CD4-positive, alpha-beta T cell (primary cell): ENCODE measurements at places on chromosomes 16 and 17. TPM values are rescaled to one million over a fixed set of nuclear protein-coding genes. Genes with fewer than 3 reads are reported as not detected.

DNA sequence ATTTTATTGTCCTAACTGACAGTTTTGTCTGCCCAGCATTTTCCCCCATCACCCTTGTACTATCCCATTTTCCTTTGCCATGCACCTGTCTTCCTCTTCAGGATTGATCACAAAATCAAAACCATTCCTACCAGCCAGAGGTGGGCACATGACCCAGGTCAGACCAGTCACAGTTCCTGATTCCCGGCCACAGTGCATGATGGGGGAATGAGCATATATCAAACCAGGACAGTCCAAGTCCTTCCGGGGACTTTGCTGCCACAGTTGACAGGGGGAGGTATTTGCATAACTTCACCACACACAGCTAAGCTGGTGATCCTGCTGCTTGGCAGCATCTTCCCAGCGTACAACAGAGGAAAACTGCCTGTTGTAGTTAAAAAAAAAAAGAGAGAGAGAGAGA, 493.9 kb downstream of the WWOX start:
- H3K4me1 ChIP-seq: no peaks in the 10 kb centered on the region
- H3K27ac ChIP-seq: no peak overlapping the region
- H3K36me3 ChIP-seq: no peaks in the 10 kb centered on the region
- no peak for DNase-seq

DNA sequence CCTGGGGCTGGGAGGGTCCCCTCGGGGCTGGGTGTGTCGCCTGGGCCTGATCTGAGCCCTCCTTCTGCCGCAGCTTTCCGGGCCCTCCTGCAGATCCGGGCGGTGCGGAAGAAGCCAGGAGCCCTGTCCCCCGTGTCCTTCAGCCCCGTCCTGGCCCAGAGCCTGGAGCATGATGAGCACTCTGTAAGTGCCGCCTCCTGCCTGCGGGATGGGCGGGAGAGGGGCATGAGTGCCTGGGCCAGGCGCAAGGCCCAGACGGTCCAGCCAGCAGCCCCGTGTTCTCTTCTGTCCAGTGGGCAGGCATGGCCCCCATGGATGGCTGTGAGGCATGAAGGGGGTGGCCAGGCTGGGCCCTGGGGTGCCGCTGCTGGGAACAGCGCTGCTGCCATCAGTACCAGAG, 16.0 kb upstream of the NUDT16L1 start:
- DNase-seq: no peak
- no peak overlapping the region for H3K4me3 ChIP-seq
- H3K36me3 ChIP-seq: peaks cover 35% of the 10 kb centered on the region
- peaks cover 53% of the 10 kb centered on the region for H3K4me1 ChIP-seq
- H3K27ac ChIP-seq: peak overlapping the region; percentile 72

GRCh38 chr17:17954079-17954478, 18.1 kb downstream of the TOM1L2 start:
- no peaks in the 10 kb centered on the region for H3K27me3 ChIP-seq
- H3K4me3 ChIP-seq: no peak overlapping the region
- peaks cover 4% of the 10 kb centered on the region for H3K36me3 ChIP-seq
- H3K4me1 ChIP-seq: peaks cover 45% of the 10 kb centered on the region

DNA sequence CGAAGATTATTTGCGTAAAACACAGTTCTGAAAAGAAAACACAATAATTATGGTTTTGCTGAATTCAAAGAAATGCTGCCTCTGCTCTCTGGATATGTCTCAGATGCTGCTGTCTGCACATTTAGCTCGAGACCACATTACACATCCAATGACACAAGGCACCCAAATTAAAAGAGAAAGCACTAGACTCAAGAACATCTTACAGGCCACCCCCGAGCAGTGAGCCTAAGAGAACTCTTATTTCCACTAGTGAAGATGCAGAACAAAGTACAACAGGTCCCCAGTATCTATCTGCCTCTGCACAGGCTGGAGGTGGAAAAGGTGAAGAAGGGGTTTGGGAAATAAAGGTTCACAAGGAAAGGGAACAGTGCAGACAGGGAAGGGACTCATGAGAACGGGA, 33.5 kb downstream of the GRB2 start:
- DNase-seq: no peak
- H3K27me3 ChIP-seq: no peaks in the 10 kb centered on the region
- H3K27ac ChIP-seq: no peak overlapping the region
- H3K4me3 ChIP-seq: no peak overlapping the region
- peaks cover 57% of the 10 kb centered on the region for H3K4me1 ChIP-seq

DNA sequence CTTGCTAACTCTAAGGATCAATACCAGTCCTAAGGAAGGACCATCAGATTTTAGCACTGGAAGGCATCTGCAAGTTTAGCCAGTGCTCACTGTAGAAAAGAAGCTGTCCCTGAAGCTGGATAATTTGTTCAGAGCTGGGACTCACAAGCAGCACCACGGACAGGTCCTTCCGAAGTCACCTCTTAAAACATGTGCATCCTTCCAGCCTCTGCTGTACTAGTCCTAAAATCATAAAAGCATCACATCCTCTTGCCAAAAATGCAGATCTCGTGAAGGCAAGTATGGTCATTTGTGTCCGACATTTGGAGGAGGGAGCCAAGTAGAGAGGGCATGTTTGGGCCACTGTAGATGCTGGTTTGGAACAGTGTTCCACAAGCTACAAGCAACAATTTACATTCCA, 506.9 kb downstream of the RBFOX1 start:
- DNase-seq: no peak
- no peak overlapping the region for H3K27ac ChIP-seq
- H3K4me1 ChIP-seq: no peaks in the 10 kb centered on the region
- no peaks in the 10 kb centered on the region for H3K27me3 ChIP-seq

DNA sequence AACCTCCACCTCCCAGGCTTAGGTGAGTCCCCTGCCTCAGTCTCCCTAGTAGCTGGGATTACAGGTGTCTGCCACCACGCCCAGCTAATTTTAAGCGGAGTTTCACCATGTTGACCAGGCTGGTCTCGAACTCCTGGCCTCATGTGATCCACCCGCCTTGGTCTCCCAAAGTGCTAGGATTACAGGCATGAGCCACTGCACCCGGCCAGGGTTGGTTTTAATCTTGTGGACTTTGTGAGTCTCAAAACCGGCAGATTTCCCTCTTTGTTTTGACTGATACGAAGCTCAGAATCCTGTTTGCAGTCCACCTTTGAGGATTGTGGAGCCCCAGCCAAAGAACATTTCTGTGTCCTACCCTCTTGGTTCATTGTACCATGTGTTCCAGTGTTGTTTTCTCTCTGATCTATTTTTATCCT, 16.4 kb upstream of the CPSF4L start:
- H3K36me3 ChIP-seq: no peaks in the 10 kb centered on the region
- H3K27ac ChIP-seq: no peak overlapping the region
- DNase-seq: no peak
- no peak overlapping the region for H3K4me3 ChIP-seq
- peaks cover 2% of the 10 kb centered on the region for H3K27me3 ChIP-seq

- DNase-seq: no peak
- H3K36me3 ChIP-seq: no peaks in the 10 kb centered on the region
- no peak overlapping the region for H3K27ac ChIP-seq
- no peaks in the 10 kb centered on the region for H3K4me1 ChIP-seq
Observed at GRCh38 chr16:30040221-30040620, 9.2 kb upstream of the TLCD3B start.

- DNase-seq: no peak
- no peak overlapping the region for H3K27ac ChIP-seq
- H3K4me3 ChIP-seq: peak overlapping the region; percentile 64
- H3K27me3 ChIP-seq: no peaks in the 10 kb centered on the region
Observed at GRCh38 chr16:89815639-89816348, 653 bp downstream of the FANCA start.

GRCh38 chr17:41537614-41537954, 9.5 kb upstream of the KRT19 start:
- H3K36me3 ChIP-seq: no peaks in the 10 kb centered on the region
- no peak overlapping the region for H3K4me3 ChIP-seq
- no peak for DNase-seq

DNA sequence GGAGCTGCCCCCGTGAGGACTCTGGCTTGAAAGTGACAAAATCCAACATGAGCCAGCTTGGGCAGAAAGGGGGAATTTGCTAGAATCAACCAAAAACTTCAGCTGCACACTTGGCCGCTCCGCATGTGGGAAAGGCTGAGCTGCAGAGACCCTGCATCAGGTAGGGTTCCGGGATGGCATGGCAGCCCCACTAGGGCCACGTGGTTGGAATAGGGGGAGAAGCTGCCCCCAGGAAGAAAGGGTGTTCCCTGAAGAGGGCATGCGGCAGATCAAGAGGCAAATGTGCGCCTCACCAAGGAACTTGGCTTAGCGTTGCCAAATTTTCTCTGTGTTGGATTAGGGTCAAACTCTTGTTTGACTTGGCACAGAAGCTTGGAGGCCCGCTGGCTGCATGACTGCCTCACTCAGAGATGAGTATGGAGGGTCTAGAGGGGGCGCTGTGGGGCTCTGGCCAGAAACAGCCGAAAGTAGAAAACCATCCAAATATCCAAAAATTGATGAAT, 29.2 kb upstream of the WFIKKN2 start:
- H3K4me1 ChIP-seq: no peaks in the 10 kb centered on the region
- no peak overlapping the region for H3K27ac ChIP-seq
- H3K36me3 ChIP-seq: no peaks in the 10 kb centered on the region

DNA sequence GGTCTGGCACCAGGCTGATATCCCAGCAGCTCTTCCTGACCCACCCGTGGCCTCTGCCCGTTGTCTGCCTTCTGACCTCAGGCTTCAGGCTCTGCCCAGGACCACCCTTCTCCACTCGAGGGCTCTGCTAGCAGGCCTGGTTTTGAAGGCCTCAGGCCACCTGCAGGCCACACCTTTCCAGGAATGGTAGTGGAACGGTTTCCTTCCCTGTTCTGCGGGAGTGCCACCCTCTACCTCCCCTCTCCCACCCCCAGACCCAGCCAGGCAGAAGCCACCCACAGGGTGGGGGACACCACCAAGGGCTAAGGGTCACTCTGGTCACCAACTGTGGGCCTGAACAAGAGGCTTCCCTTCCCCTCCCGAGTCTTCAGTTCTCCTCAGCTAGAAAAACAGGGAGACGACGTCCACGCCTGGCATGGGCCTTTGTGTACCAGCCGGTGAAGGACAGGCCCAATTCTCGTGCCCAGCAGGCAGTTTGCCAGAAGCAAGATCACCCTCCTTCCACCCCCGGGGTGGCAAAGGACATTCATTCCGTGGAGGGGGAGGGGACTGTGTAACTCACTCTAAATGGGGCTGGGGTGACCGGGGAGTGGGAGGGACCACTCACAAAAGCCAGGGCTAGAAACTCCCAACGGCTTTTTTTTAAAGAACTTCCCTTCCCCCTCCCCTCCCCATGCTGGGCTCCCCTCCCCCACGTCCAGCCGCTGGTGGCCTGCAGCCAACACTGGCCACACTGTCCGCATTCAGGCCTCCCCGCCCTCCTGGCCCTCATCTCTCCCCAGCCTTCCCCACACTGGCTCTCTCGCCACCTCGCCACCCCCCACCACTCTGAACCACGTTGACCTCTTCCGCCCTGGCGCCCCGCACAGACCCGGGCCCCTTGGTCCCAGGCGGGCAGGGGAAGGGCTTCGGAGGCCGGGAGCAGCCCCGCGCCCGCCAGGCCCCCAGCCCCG, 7.7 kb downstream of the CBX4 start:
- H3K27me3 ChIP-seq: no peaks in the 10 kb centered on the region
- peaks cover 35% of the 10 kb centered on the region for H3K36me3 ChIP-seq
- no peak for DNase-seq
- H3K27ac ChIP-seq: no peak overlapping the region
- no peak overlapping the region for H3K4me3 ChIP-seq
- peaks cover 48% of the 10 kb centered on the region for H3K4me1 ChIP-seq

DNA sequence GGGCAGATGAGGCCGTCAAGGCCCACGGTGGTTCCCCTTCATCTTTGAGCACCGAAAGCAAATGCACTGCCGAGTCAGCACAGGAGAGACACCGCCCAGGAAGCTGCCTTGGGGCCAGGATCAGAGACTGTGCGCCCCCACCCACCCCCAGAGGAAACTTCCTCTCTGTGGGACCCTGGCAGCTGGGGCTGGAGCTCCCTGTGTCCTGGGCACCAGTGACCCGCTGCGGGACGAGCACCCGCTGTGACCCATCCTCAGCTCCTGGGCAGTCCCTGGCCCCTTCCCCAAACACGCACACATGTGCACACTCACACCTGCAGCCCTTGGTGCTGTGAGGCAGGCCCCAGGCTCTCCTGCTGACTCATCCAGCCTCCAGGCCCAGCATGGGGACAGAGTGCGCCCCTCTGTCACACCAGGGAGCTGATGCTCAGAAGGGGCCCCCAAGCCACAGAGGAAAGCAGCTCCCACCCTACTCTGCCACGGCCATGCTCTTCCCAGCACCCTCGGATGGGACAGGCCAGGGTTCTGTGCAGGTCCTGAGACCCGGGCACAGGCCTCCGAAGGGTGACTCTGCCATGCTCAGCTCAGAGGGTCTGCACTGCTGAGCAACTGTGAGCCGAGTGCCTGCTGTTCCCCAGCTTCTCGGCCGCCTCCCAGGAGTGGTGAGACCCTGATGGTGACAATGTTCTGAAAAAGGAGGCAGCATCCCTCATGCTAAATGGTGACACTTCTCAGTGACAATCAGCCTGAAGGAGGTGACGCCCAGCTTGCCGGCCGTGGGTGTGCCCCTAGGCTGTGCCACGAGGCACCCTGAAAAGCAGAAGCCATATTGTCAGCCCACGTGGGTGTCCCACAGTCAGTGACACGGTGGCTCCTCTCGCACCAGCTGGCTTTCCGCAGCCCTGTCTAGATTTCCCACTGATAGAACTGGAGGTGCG, 3.6 kb downstream of the PIEZO1 start:
- DNase-seq: peak; percentile 66
- peak overlapping the region; percentile 75 for H3K27ac ChIP-seq
- no peaks in the 10 kb centered on the region for H3K27me3 ChIP-seq
- peaks cover 11% of the 10 kb centered on the region for H3K36me3 ChIP-seq

GRCh38 chr17:59094861-59095530, 11.7 kb downstream of the TRIM37 start:
- peaks cover 3% of the 10 kb centered on the region for H3K36me3 ChIP-seq
- H3K4me1 ChIP-seq: no peaks in the 10 kb centered on the region
- H3K4me3 ChIP-seq: no peak overlapping the region

GRCh38 chr17:58233543-58233942, 4.8 kb upstream of the LPO start:
- H3K36me3 ChIP-seq: no peaks in the 10 kb centered on the region
- DNase-seq: no peak
- no peaks in the 10 kb centered on the region for H3K4me1 ChIP-seq
- H3K27me3 ChIP-seq: peaks cover 22% of the 10 kb centered on the region
- H3K4me3 ChIP-seq: no peak overlapping the region
- no peak overlapping the region for H3K27ac ChIP-seq

- H3K27ac ChIP-seq: no peak overlapping the region
- peaks cover 12% of the 10 kb centered on the region for H3K4me1 ChIP-seq
- no peak overlapping the region for H3K4me3 ChIP-seq
- no peaks in the 10 kb centered on the region for H3K36me3 ChIP-seq
- no peaks in the 10 kb centered on the region for H3K27me3 ChIP-seq
Observed at GRCh38 chr17:49554694-49555494, 20.8 kb upstream of the NXPH3 start.

The LGALS9B gene
- not detected for total RNA-seq

The SARM1 gene
- 12.5 TPM for total RNA-seq

The RND2 gene
- total RNA-seq: 0.27 TPM

The MT1B gene
- not detected for total RNA-seq

The KRT36 gene
- not detected for total RNA-seq

The USP43 gene
- 0.08 TPM for total RNA-seq
